Endothelial cell (in vitro differentiated cells): ENCODE measurements at places on chromosomes 11 and 22. TPM values are rescaled to one million over a fixed set of nuclear protein-coding genes. Genes with fewer than 3 reads are reported as not detected.

ELMOD1 gene
- 0.51 TPM for total RNA-seq

DNA sequence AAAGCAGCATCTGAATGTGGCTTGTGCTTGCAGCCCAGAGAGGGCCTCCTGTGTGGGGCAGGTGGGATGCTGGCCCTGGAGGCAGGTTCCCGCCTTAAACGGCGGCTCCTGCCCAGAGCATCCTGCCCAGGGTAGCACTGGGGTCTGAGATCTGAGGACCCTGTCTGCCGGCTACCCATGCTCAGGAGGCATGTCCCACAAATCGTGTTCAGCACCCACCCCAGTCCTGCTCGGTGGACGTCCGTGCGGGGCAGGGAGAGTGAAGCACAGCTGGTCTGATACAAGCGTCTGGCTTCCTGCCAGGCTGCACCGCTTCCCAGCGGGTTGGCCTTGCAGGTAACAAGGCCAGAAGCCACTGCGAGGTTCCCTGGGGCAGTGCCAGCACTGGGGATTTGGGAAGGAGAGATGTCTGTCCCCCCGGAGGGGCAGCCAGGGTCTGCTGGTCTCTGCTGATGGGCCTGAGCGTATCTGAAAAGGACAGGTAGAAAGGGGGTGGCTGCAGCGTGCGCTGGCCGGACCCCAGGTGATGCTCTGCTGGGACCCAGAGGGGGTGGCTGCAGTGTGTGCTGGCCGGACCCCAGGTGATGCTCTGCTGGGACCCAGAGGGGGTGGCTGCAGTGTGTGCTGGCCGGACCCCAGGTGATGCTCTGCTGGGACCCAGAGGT lies 3.6 kb downstream of the TRABD start:
- DNase-seq = no peak

DNA sequence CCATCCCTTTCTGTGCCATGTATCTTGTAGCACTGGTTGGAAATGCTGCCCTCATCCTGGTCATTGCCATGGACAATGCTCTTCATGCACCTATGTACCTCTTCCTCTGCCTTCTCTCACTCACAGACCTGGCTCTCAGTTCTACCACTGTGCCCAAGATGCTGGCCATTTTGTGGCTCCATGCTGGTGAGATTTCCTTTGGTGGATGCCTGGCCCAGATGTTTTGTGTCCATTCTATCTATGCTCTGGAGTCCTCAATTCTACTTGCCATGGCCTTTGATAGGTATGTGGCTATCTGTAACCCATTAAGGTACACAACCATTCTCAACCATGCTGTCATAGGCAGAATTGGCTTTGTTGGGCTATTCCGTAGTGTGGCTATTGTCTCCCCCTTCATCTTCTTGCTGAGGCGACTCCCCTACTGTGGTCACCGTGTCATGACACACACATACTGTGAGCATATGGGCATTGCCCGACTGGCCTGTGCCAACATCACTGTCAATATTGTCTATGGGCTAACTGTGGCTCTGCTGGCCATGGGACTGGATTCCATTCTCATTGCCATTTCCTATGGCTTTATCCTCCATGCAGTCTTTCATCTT lies 414 bp downstream of the OR52D1 start:
- no peak for DNase-seq

DENND6B gene
- 3.6 TPM for total RNA-seq

DNA sequence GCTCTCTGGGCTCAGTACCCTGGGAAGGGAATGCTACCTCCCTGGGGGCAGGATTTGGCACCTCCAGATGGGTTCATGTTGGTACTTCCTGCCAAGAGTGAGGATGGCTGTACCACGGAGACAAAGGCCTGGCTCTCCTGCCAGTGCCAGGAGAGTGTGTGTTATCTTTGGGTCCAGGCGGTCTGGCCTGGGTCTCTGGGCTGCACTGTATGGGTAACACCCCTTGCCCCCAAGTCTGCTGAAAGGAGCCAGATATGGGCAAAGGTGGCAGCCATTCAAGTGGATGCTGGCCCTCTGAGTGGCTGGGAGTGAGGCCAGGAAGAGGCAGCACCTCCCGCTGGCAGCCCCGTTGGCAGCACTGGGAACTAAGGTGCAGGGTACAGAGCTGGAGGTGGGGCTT lies 91.5 kb downstream of the NECTIN1 start:
- DNase-seq = no peak

TTC9C gene
- 38.1 TPM for total RNA-seq

- DNase-seq = no peak
Observed at GRCh38 chr11:110713449-110713776, 1.2 kb upstream of the ARHGAP20 start.

TMEM121B gene
- total RNA-seq = 62.2 TPM

DNA sequence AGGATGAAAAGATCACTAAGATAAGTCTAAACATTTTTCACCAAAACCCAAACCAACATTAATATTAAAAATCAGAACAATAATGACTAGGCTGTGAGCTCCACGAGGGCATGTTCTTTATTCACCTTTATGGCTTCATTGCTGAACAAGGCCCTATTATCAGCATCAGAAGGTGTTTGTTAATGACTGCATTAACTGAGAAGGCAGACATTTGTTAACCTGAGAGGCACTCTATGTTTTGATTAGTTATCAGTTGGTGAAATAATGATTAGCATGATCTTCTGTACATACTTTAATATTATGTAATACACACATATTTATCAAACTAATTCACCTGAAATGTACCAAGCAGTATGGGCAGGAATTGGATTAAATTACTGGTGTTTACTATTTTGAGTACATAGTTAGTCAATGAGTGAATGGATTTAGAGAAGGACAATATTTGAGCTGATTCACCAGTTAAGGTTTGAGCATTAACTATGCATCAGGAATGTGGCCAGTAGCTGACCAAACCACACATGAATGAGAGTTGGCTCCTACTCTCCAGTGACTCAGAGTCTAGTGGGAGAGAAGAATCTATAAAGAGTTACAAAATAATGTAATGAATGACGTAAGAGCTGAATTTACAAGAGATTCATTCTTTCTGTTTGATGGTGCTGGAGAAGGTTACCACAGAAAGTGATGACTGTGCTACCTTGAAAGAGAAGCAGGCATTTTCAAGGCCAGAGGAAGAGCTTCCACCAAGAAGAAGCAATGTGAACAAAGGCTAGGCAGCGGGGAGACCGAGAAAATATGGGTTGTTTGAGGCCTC lies 6.7 kb downstream of the IL18 start:
- no peak for DNase-seq

- DNase-seq = no peak
Observed at GRCh38 chr22:39350757-39351688, 1.2 kb downstream of the SYNGR1 start.

CCDC117 gene
- 21.9 TPM for total RNA-seq

DNA sequence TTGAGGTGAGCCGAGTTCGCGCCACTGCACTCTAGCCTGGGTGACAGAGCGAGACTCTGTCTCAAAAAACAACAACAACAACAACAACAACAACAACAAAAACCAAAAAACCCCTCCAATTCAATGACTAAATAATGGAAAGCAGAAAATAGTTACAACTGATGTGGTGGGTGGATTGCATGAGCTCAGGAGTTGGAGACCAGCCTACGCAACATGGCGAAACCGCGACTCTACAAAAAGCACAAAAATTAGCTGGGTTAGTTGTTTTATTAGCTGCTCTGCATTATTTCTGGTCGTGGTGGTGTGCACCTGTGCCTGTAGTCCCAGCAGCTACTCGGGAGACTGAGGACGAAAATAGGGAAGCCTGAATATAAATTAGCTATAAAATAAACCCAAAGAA lies 2.6 kb upstream of the PATL1 start:
- no peak for DNase-seq

ASPHD2 gene
- 14.5 TPM for total RNA-seq

DNA sequence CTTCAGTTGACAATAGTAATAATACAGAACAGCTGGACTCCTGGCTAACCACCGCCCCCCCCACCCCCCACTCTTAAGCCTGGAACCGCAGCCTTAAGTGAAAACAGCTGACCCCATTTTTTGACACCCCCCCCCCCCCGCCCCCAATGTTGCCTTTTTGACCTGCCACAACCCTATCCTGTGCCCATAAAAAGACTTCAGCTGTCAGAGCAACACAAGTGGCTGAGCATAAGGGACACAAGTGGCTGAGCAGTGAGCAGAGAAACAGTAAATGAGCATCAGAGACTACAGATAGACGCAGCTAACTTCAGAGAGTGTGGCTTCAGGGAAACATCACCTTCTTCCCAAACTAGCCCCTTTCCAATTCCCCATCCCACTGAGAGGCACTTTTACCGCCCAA lies 1493.8 kb downstream of the LRRC4C start:
- DNase-seq = no peak

DAGLA gene
- 3.2 TPM for total RNA-seq

DNA sequence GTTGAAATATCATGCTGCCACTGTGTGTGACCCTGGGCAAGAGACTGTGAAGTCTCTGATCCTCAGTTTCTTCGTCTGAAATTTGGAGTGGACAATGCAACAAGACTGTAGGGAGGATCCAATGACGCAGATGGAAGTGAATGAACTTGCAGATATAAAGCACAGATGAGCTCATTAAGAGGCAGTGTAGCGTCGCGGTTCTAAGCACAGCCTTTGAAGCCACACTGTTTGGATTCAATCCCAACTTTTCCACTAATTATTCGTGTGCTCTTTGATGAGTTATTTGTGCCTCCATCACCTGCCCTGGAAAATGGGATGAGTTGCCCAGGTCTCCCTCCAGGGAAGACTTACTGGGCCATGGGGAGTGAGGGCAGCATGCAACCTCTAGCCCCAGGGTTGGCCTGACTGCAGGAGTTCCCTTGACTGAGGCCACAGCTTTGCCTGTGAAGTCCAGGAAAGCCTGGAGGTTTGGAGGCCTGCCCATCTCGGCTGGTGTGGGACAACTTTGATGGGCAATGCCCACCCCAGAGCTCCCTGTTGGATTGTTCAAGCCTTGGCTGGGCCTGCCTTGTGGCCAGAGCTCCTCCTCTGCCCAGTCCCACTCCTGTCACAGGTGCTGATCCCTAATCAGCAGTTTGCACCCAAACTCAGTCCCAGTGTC lies 266.0 kb upstream of the B3GAT1 start:
- DNase-seq = no peak

GRCh38 chr22:46193898-46194310 lies 43.6 kb downstream of the PPARA start:
- no peak for DNase-seq

DNHD1 gene
- total RNA-seq = 8.5 TPM

TRPC6 gene
- 0.51 TPM for total RNA-seq

GRCh38 chr11:20097319-20098221 lies 62.7 kb downstream of the DBX1 start:
- no peak for DNase-seq

DNA sequence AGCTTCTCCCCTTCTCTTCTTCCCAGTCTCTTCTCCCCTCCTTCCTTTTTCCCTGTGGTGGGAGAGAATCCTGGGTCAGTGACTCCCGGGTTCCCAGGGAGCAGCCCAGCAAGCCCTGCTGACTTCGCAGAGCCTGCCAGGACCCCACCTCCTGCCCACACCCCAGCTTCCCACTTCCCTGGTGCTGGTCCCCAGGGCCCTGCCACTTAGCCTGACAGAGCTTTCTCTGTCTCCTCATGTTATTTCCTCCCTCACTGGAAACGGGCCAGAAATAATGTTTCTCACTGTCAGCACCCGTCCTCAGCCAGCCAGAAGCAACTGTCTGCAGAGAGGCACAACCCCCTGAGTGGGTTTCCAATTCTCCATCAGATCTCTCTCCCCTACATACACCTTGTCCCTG lies 27.1 kb downstream of the C11orf96 start:
- no peak for DNase-seq

DNA sequence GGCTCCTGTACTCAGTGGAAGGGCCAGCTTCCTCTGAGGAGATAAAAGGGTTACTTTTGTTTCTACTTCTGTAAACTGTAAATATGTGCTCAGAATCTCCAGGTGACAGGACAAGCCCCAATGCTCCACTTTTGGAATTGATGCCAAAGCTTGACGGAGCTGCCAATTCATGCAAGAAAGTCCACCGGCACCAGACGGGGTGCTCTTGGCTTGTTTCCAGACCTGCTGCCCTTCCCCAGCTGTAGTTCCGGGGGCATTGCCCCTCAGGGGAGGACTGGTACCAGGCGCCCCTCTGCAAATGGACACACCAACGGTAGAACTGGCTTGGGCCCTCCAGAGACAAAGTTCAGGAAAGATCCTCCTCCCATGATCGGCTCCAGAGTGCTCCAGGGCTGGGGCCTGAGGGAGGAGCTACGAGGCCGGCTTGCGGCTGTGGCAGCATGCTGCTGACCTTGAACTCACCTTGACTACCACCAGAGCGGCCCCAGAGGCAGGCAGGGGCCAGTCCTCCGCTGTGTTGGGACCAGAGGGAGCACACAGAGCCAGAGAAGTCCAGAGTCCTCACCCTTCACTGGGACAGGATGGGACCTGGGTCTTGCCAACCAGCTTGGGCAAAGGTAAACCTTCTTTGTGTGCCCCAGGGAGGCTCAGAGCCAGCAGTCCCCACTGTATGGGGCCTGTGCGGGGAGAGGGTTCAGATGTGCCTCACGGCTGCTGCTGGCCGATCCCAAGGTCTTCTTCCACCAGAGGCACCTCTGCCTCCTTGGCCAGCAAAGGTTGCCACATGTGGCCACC lies 17.8 kb upstream of the OAF start:
- DNase-seq = no peak

GRCh38 chr22:18091478-18091877 lies 13.7 kb downstream of the PEX26 start:
- no peak for DNase-seq

KDM4E gene
- not detected for total RNA-seq

DNA sequence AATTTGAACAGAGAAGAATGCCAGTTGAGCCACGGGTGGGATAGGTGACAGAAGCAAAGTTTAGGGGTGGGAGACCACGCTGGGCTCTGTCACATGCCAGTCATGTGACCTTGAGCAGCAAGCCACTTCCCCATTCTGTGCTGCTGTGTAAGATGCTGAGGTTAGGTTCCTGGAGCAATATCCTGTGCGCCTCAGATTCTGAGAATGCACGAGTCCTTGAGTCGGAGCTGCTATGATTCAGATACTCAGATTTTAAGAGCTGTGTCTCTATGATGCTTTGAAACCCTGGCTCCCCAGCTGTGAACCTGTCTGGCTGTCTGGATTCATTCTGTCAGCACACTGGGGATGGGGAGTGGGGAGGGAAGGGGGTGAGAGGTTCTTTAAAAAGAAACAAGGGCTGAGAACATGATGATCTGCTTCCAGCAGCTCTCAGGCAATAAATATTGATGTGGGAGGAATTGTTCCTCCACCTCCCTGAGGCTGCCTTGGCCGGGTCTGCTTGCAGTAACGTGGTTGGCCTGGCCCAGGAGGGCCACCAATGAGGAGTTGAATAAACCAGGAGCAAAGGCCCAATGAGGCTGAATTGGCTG lies 24.0 kb downstream of the SLCO2B1 start:
- no peak for DNase-seq
